ENCODE measurements at places on chromosomes 5 and 9.

DNA sequence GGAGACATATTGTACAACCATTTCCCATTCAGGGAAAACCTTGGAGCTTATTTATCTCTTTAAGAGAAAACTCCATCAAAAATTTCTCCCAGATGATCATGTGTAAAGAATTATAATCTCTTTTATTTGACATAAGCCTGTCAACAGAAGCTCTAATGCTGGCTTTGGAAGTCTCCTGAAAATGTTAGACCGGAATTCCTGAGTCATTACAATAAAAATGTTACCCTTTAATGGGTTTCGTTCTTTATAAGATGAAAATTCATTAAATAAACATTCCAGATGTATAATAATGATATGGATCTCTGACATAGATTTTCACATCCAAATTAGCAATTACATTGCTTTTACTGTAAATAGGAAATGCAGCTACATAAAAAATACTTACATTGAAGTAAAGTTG is 1036.4 kb downstream of the EFNA5 start:
- no peak for DNase-seq

- DNase-seq = no peak
Observed at GRCh38 chr9:125492719-125493118, 214.3 kb downstream of the MAPKAP1 start.

DNA sequence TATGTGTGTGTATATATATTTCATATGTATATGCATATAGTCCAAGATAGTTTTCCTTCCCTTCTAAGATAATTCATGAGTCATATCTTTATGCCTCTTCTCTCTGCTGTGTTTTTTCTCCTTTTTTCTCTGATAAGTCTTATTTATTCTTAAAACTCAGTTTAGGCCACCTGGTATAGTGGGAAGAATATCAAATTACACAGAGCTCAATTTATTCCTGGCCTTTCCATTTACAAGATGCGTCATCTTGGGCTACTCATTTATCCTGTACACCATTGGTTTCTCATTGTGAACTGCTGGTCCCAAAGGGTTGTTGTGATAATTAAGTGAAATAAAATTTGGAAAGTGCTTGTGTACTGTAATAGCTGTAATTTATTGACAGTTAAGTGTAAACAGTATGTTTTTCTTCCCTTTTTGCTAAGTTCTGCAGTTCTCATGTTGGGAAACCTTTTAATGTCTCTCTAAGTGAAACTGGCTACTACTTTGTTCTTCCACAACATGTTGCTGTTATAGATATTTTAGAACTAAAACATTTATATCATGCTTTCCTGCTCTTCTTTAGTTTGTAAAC is 19.4 kb downstream of the CCDC171 start:
- DNase-seq = no peak

GRCh38 chr5:109410389-109411148 is 795 bp upstream of the PJA2 start:
- peak; percentile 45 for DNase-seq

DNA sequence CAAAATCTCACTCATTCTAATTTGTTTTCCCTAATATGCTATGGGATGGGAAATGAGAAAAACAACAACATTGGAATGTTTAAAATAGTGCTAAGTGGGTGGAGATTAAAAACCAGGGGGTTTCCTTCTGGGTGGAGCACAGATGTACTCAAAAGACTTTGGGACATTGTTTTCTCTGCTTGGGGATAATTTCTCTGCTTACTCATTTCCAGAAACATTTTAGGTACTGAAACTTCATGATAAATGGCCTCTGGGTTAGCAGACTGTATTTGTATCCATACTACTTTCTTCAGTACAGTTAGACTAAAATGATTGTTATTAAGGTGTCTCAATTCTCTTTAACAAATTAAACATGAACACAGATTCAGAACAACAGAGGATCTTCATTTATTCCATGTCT is 17.4 kb downstream of the ELOVL7 start:
- no peak for DNase-seq

DNA sequence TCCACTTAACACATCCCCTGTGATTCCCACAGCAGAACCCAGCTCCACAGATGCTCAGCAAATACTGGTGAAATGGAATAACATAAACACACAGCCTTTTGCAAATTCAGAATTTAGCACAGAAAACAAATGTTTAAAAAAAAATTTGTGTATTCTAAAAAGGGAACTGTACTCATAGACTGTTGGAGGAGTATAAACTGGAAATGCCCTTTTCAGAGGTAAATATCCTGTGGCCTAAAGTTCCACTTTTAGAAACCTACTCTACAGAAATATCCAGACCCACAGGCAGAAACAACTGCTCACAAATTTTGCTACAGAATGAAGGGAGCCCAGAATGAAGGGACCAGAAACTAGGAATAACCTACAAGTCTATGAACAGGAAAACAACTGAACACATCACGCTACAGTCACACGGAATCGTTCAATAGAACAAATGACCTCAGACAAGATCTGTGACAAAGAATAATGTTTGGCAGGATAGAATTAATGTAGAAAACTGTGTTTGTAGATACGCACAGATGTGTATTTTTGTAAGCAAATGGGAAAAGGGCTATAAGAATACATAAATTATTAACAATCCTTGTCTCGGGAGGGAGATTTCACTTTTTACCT is 78.5 kb downstream of the SHB start:
- no peak for DNase-seq

DNA sequence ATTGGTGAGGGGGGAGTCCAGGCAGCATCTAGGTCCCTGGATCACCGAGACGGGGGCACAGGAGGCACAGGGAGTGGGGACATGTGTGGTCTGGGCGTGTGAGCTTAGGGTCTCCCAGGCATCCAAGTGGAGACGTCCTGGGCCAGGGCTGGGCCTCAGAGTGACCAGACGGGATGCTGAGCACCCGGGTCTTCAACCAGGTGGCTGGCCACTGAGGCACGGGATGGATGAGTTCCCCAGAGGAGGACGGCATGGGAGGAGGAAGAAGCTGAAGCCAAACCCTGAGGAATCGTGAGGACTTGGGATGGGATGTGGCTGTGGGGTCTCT is 88.0 kb downstream of the LMX1B start:
- no peak for DNase-seq

- DNase-seq = no peak
Observed at GRCh38 chr9:83775932-83776331, 41.6 kb downstream of the GKAP1 start.

DNA sequence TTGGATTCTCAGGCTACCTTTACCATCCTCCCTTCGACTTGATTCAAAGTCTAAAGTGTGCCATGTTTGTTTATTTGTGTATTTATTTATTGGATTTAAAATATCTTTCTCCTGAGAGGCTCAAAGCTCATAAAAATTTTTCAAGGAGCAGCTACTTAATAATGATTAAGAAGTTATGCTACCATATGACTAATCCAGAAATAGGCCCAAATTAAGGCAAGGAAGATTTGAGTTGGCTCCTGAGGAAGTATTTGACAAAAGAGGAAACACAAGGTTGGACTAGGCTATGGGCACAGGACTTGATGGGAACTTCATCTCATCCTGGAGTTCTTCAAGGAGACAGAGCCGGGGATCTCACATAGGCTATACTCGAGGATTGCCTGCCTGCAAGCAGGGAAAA is 22.4 kb upstream of the PPP2CA start:
- DNase-seq = no peak

GRCh38 chr5:37771731-37772130 is 68.1 kb downstream of the GDNF start:
- no peak for DNase-seq

DNA sequence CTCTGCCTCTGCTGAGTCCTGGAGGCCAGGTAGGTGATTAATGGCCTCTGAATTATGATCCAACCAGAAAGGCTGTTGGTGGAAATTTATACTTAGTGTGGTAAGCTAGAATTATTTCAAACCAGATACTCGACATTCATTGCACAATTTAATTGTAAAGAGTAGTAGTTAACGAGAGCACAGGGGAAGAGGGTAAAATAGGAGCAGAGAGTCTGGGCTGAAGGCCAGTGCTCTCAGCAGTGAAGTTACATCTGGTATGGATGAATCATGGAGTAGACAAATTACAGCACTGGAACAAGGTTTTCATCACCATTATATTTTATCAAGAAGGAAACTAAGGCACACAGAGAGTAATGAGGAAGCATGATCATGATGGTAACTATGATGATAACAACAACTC is 92.5 kb downstream of the TLR4 start:
- DNase-seq = no peak

GRCh38 chr5:130981663-130982062 is 183.4 kb downstream of the HINT1 start:
- no peak for DNase-seq

GRCh38 chr9:127035948-127036347 is 86.5 kb downstream of the ANGPTL2 start:
- DNase-seq = no peak

GRCh38 chr5:172133359-172134029 is 54.5 kb downstream of the STK10 start:
- peak; percentile 86 for DNase-seq

DNA sequence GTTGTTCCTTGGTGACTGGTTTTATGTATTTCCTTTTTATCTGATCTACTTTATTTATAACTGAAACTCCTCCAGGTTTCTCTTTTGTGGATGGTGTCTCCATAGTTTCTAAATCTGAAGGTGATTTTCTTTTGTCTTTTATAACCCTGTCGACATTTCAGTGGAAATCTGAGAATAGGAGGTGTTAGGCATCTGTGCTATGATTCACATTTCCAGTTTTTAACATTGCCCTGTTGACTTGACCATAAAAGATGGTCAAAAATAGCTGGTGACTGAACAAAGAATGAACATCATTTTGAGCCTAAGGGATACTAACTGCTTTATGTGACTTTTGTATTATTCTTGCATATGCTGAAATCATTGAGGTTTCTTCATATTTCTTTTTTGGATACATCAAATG is 190.5 kb downstream of the PCSK1 start:
- no peak for DNase-seq

DNA sequence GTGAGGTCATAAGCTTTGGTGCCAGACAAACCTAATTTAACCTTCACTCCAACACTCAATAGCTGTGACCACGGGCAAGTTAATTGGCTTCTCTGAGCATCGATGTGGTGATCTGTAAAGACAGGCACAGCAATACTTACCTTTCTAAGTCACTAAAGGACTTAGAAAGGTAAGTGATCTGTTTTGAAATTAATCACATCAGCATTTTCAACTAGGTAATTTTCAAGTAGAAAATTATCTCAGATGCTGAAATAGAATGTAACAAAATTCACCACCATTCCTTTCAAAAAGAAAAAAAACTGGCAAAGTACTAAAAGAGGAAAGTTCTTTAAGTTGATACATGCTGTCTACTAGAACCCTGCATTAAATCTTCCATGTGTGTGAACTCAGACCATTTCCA is 354.5 kb downstream of the ICE1 start:
- no peak for DNase-seq

DNA sequence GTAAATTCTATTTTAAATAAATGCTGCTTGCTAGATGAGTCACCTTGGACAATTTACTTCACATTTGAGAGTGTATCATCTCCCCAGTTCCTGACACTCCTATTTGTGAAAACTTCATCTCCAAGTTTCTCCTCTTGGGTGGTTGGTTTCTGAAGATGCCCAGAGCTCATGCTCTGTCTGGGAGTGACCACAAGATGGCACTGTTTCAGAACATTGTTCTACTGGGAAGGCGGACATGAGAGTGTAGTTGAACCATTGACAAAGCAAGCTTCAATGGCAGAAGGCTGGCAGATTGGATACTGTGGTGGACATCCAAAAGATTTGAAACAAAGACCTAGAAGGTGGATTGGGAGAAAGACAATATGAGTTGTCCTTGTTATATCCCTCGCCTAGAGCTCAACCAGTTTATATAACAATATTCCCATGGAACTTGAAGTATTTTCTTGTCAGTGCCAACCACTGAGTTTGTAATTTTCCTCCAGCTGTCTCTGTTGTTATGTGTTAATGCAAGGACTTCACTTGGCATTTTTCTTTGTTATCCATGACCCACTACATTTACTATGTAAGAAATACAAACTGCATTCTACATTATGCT is 234.3 kb upstream of the ANKH start:
- peak; percentile 56 for DNase-seq

DNA sequence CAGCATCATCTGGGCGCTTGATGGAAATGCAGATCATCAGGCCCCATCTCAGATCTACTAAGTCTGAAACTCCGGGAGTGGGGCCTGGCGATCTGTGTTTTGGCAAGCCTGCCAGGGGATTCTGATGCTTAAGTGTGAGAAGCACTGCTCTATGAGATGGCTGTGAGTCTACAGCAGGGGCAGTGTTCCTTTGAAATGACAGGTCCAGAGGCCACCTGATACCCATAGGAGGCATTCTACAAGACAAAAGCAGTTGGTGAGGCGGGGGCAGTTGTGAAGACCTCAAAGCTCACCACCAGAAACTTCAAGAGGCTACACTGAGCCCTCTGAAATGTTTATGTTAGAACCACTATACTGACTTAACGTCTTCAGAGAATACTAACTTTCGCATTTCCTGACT is 86.9 kb upstream of the SPATA31D4 start:
- DNase-seq = no peak

- peak; percentile 37 for DNase-seq
Observed at GRCh38 chr5:81856948-81857928, 106.3 kb upstream of the SSBP2 start.

GRCh38 chr9:83061036-83061435 is 1.9 kb downstream of the RASEF start:
- DNase-seq = no peak

DNA sequence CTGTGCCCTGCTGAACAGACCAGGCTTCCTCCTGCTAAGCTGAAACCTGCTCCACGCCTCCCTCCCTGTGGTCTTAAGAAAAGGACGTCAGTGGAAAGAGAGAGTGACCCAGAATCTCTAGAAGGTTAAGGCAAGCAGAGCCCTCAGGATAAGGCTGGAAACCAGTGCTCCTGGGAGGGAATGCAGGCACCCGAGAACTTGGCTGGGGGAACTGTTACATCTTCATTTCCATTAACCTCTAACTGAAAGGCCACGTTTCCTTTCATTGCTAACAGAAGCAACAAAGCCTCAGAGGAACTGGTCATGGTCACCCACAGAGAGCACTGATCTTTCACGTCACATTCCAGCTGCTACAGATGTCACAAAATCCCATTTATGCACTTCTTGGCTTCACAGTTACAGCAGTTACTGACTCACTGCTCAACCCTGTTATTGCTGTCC is 26.1 kb upstream of the AKNA start:
- no peak for DNase-seq

DNA sequence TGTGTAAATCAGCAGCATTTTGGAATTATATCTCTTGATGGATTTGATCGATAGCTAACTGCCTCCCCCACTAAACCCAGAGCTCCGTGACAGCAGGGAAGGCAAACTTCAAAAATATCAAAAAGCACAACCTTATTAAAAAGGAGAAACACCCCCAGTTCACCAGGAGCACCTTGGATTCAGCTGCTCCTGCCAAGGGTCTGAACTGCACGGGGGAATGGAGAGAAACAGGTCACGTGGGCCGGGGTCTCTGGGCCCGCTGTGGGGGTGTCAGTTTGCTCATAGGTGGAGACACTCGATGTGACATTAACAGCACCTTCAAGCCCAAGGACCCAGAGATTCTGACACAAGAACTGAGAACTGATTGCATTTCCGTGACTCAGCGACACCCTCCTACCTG is 1.1 kb upstream of the SLC34A1 start:
- no peak for DNase-seq

DNA sequence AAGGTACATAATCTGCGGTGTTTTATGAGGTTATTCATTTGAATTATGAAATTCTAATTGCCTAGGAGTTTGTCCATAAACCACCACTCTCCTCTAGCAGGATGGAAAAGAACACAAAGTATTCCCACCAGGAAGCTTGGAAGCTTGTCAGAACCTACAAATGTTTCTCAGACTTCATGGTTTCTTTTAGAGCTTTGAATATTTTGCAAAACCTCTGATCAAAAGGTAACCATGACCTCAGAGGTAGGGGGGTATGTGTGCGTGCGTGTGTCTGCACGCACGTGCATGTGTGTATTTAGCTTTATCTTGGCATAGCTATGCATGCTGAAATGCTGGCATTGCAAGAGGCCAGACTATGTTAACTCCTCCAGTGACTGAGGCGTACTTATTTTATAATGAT is 847.0 kb downstream of the TLE1 start:
- DNase-seq = no peak

All from activated naive CD4-positive, alpha-beta T cell treated with anti-CD3 and anti-CD28 coated beads for 36 hours (primary cell).